AG20443 (cell line): ENCODE measurements at places on chromosomes 4 and X.

DNA sequence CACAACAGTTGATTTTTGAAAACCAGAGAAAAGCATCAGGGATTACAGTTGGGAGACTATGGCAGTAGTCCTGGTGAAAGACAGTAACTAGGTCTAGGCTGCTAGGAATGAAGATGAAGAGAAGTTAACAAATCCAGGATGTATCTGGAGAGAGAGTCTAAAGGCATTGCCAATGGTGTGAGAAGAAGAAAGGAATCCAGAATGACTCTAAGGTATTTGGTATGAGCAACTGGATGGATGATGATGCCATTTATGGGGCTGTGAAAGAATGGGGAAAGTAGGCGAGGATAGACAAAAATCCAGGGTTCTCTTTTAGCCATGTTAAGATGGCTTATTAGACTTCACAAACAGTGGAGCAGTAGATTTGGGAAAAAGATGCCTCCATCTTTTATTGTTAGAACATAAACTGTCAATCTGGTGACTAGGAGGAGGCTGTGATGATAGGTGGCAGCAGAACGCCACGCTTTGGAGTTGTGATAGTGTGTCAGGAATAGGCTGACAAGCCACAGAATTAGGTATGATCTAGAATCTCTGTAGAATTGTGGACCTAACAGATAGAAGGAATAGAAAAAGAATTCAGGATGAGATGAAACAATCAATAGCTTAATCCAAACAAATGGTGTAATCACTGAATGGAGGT, 27.3 kb upstream of the JADE1 start:
- DNase-seq = peak; percentile 67

DNA sequence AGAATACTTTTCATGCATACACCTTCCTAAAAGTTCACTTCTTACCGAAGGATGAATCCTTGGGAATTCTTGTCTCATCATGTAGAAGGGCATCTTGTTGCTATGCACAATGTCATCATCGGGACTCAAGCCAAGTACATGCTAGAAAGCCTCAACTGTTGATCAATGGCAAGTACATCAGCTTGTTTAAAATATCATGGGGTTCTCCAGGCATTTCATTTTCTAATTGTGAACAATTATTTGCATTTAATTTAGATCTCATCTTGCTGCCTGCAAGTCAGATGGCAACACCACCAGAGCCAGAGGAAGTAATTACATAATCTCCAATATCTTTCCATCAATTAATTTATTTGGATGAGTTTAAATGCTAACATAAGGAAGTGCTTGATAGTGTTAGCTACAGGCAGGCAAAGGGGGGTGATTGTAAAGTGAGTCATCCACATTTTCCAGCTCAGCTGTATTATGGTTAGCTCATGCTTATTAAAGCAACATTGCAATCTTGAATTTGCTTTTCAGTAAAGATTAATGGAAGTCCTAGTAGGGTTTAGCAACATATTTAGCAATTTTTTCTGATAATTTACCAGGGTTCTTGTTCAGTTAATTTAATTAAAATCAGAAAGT, 356.5 kb downstream of the CBLL2 start:
- peak; percentile 37 for DNase-seq

GRCh38 chr4:102869569-102870197, 891 bp downstream of the CISD2 start:
- DNase-seq = no peak

DNA sequence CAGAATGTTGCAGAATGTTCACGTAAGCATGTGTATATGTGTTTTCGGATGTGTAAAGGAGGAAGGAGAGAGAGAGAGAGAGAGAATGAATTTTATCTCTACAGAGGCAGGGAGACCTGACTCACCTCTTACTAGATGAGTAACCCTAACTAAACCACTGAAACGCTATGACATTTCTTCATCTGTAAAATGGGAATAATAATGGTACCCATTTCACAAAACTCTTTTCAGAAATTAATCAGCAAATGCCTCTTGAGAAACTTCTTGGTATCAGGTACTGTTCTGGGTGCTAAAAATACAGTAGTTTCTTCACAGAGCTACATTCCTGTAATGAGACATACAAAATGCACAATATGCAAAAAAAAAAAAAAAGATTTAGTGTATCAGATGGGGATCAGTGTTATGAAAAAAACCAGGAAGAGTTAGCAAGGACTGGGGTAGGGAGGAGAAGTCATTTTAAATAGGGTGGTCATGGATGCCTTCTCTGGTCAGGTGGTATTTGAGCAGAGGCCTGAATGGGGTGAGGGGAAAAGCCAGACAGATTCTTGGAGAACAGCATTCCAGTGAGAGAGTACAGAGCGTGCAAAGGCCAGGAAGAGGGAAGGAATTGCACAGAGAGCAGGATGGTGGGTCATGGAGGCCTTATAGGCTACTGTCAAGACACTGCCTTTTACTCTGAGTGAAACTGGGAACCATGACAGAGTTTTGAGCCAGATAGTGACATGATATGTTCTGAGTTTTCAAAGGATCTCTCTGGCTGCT, 84.9 kb upstream of the SPANXB1 start:
- no peak for DNase-seq

- DNase-seq = no peak
Measured at GRCh38 chr4:16079046-16079445, 4.8 kb downstream of the PROM1 start.

GRCh38 chr4:99574530-99575324, at the start of gene MTTP:
MTTP (plus strand) TSS chr4:99574824; CDS start chr4:99574910, 86 bp downstream.
- no peak for DNase-seq

GRCh38 chrX:46758956-46759644, at the start of gene SLC9A7:
SLC9A7 (minus strand) TSS chrX:46759118; CDS start chrX:46759029, 89 bp downstream.
- DNase-seq = peak; percentile 75
